ENCODE measurements at places on chromosomes 4 and X.
A peak's percentile ranks its signal among the peaks of the same experiment; 100 is the strongest.

DNA sequence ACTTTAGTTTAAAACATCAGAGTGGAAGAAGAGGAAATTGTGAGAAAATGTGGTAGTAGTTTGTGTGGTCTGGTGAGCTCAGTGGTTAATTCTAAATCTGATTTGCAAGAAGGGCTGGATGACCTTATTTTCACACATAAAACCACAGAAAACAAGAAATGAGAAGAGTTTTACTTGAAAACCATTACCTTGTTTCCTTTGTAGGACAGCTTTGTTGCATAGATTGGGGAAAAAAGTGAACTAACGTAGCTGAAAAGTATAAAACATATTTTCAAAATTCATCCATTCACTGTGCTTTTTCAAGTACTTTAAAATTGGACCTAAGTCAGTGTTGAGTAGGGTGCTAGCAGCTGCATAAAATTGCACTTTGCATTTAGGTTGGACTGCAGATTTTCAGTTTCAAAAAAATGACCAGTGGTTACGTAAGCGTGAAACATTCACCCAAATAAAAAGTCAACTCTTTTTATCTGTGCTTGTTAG, 211.3 kb downstream of the ARHGAP10 start:
- DNase-seq, result no peak

- DNase-seq, result no peak
These were observed 60.9 kb upstream of the HS3ST1 start for GRCh38 chr4:11489453-11490083.

GRCh38 chr4:70747874-70748273, 26.1 kb downstream of the RUFY3 start:
- DNase-seq, result no peak

- DNase-seq, result no peak
These were observed 201.9 kb upstream of the MAMLD1 start for GRCh38 chrX:150161193-150161592.

DNA sequence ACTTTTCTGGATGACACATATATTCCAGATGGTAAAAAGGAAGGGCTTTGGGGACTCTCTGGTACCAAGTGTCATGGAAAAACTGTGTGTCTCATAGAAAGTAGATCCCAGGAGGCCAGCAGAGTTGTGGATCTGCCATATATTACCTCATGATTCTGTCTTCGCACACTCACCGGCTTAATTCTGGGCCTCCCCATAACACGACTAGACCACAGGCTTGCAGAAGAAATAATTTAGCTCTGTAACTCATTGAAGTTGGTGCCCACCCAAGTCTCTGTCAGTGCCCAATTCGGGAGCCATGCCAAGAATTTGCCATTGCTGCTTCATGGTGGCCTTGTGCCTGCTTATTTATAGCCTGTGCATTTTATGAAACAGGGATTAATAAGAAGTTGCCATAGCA, 104.5 kb downstream of the AR start:
- DNase-seq, result no peak

GRCh38 chr4:123159479-123159878, 237.1 kb upstream of the NUDT6 start:
- no peak for DNase-seq

- DNase-seq, result no peak
These were observed 755.4 kb downstream of the SH3BGRL start for GRCh38 chrX:81957318-81957717.

GRCh38 chrX:151004085-151004484, 20.9 kb downstream of the HMGB3 start:
- DNase-seq, result no peak

GRCh38 chrX:71992711-71993110, 82.1 kb downstream of the NHSL2 start:
- no peak for DNase-seq

- DNase-seq, result no peak
These were observed 9.3 kb downstream of the PDZD4 start for GRCh38 chrX:153821066-153821465.

DNA sequence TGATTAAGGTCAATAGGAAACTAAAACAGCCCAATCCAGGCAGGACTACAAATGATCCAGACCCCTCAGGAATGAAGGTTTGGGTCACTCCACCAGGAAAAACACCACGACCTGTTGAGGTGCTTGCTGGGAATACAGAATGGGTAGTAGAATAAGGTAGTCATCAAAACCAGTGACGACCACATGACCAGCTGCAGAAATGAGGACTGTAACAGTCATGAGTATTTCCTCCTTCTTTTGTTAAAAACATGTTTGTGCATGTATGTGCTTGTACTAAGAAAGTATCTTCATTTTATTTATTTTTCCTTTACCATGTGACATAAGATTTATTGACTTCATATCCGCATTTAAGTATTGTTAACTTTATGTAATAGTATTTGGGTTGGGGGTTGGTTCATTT, 603.5 kb upstream of the NR3C2 start:
- no peak for DNase-seq

GRCh38 chr4:35491093-35491492, 753.2 kb downstream of the ARAP2 start:
- no peak for DNase-seq

DNA sequence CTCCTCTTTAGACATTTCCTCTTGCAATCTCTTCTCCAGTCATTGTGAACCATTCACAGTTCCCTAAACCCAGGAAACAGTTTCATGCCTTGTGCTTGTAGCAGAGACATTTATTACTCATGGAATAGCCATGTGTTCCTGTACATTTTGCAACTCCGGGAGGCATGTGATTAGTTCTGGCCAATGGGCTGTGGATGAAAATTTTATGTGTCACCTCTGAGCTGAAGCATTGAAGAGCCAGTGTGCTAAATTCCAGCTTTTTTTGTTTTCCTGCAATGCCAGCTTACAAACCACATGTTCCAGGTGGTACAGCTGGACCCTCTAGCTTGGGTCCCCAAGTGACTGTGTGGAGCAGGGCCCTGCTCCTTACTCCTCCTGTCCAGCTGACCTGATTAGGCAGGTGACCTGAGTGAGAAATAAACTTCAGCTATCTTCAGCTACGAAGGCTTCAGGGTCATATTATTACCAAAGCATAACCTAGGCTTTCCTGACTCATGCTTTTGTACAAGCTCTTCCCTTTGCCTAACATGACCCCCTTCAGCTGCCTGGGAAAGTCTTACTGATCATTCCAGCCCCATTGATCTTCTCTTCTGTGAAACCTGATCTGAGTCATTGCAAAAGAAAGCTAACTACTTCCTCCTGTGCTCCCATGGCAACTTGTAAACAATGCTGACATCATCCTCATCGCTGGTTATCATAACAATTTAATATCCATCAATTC, 200.4 kb downstream of the PTTG2 start:
- DNase-seq, result peak; percentile 42

DNA sequence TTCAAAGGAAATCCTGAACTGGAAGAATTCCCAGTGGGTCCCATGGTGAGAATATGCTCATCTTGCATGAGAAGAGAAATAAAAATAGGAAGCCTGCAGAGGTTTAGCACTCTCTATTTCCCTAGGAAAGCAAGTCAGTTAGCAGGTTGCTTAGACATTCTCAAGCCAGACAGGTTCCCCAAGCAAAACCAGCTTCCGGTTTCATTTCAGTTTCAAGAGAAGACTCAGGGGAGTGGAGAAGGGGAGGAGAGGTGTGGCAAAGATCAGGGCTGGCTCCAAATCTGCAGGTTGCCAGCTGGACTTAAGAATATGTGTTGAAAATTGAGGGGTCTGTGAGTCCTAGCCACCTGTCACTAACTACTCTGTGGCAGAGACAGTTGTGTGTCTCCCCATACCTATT, 107.5 kb downstream of the CLNK start:
- no peak for DNase-seq

DNA sequence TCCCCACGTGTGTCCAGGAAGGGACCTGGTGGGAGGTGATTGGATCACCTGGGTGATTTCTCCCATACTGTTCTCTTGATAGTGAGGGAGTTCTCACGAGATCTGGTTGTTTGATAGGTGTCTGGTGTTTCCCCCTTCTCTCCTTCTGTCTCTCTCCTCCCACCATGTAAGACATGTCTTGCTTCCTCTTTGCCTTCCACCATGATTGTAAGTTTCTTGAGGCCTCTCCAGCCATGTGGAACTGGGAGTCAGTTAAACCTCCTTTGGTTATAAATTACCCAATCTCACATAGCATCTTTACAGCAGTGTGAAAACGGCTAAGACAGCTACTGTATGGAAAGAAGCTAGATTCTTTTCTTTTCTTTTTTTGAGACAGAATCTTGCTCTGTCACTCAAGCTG, 21.6 kb upstream of the FGG start:
- DNase-seq, result no peak

DNA sequence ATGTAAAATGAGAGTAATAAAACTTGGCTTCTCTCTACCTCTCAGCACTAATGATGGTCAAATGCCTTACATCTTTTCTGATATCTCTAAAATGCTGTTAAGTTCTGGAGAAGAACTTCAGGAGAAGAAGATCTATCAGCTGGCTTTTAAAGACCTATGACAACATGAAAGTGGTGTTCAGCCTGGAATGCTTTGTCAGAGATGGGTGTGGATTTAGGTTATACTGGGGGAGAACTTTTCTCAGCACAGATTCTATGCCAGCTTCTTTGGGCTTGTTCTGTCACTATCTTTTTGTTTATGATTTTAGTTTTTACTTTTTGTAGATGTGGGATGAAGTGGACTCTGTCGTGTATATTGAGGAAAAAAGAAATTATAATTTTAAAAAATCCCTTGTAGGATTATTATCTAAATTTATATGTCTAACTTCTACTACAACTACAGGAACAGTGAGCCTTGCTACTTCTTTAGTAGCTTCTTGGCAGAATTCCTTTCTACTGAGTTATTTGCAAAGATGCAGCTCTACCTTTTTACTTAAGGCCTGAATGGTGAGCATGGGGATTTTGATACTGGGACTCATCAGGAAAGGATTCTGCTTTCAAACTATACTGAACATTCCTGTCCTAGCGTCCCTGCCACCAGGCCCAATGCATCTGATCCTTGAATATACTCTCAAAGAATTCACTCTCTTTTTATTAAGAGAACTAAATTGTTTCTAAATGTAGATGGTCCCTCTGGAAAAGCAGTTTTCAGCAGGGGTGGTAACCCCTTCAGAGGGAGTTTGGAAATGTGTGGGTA, 19.6 kb downstream of the CYP2U1 start:
- DNase-seq, result no peak

- DNase-seq, result no peak
These were observed 19.1 kb downstream of the ARAP2 start for GRCh38 chr4:36224972-36225903.

- no peak for DNase-seq
These were observed 858.8 kb upstream of the FRG1 start for GRCh38 chr4:189081826-189082225.

- no peak for DNase-seq
These were observed 13.4 kb upstream of the MEPE start for GRCh38 chr4:87819281-87819919.

DNA sequence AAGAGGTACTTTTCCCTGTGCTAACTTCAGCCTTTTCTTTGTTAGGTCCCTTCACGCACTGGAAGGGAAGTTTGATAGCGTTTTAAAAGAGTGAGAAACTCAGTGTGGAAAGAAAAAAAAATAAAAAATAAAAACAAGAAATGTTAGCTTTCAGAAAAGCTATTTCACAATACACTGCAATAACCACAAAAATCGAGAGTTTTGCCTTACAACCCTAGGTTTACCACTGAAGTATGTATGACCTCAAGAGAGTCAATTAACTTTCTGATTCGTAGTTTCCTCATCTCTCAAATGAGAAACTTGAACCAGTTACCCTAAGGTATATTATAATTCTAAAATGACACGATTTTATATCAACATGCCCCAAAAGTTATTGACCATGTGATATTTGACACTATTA, 93.9 kb upstream of the JADE1 start:
- no peak for DNase-seq

DNA sequence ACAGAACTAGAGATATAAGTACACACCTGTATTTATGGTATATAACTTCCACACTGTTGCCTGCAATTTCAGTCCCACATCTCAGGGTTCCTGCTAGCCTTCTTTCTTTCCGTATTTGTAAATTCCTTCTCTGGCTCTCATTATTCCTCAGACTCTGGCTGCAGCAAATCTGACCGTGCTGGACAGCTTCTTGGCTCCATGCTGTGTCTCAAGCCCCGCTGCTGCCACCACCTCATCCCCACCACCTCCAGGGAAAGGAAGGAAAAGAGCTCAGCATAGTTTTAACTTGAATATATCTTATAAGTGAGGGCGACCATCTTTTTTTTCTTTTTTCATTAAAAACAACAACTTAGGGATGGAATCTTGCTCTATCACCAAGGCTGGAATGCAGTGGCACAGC, 155.6 kb upstream of the CXCL13 start:
- DNase-seq, result no peak

DNA sequence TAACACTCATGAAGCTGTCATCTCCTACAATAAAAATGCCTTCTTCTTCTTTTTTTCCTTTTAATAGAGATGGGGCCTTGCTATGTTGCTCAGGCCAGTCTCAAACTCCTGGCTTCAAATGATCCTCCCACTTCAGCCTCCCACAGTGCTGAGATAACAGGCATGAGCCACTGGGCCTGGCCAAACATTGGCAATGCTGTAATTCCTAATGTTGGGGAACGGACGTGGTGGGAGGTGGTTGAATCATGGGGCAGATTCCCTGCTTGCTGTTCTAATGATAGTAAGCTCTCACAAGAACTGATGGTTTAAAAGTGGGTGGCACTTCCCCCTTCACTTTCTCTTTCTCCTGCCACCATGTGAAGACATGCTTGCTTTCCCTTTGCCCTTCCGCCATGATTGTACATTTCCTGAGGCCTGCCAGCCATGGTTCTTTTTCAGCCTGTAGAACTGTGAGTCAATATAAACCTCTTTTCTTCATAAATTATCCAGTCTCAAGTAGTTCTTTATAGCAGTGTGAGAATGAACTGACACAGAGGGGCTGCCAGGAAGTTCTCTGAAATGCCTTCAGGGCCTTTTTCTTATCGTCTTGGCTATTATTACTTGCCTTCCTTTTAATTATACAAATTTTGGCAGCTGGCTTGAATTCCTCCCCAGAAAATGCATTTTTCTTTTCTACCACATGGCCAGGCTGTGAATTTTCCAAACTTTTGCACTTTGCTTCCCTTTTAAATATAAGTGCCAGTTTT, 93.0 kb downstream of the CENPC start:
- DNase-seq, result no peak

GRCh38 chr4:2084316-2084715, 25.2 kb downstream of the NAT8L start:
- DNase-seq, result no peak

GRCh38 chr4:158131027-158131426, 41.8 kb downstream of the GASK1B start:
- no peak for DNase-seq

GRCh38 chrX:118250445-118250844, 95.5 kb upstream of the WDR44 start:
- no peak for DNase-seq

DNA sequence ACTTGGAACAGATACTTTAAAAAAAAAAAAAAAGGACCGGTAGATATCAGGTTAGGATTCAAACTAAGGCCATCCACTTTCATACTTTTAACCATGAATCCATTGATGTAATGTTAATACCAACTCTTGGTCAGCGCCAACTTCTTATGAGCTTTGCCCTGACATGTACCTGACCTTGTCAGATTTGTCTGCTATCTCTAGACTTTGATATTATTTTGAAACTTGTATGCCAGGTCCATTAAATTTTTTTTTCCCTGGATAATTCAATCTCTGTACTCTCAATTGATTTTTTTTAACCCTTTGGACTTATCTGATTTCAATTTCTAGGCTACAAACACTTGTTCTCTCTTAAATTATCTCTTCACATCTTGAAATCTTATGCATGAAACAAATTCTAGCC, 27.2 kb upstream of the UGT2B7 start:
- no peak for DNase-seq

Measured in GF-D8 (cell line).